Activated CD8-positive, alpha-beta memory T cell treated with anti-CD3 and anti-CD28 coated beads, Interleukin-2, amount 10 ng/mL, durations not matched to agents 7 days and 5 days (primary cell): ENCODE measurements at places on chromosomes 1 and 21.

DNA sequence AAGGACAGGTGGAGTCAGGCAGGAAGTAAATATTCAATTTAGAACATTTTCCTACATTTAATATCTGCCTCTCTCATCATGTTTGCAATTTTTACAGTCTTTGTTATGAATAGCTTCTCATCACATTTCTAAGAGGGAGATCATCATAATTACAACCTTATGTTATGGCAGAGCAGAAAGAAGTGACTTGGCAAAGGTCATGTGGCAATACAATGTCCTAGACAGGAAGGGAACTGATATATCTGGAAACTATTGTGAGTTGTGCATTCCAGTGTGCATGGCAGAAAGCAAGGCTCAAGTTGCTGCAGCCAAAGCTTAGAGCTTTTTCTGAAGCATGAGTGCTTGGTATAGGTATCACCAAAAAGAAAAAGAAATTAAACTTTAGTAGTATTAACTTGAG, 43.8 kb upstream of the PRRX1 start:
- DNase-seq: no peak

DNA sequence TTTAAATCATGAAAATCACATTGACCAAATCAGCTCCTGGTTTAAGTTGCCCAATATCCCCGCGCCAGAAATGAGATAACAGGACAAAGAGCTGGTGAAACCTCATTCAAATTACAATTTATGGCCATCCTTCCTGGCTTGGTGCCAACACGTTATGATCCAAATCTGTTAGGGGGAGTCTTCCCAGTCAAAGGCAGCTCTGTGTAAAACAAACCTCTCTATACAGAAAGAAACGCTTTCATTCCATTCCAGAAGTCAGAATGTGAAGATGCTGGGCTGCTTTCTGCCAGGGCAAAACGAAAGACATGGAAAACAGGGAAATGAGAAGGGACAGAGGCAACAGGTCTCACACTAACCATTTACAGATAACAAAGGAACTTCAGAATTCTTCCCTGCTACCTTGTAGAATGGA, 53.5 kb upstream of the TIAM1 start:
- no peak for DNase-seq

DNA sequence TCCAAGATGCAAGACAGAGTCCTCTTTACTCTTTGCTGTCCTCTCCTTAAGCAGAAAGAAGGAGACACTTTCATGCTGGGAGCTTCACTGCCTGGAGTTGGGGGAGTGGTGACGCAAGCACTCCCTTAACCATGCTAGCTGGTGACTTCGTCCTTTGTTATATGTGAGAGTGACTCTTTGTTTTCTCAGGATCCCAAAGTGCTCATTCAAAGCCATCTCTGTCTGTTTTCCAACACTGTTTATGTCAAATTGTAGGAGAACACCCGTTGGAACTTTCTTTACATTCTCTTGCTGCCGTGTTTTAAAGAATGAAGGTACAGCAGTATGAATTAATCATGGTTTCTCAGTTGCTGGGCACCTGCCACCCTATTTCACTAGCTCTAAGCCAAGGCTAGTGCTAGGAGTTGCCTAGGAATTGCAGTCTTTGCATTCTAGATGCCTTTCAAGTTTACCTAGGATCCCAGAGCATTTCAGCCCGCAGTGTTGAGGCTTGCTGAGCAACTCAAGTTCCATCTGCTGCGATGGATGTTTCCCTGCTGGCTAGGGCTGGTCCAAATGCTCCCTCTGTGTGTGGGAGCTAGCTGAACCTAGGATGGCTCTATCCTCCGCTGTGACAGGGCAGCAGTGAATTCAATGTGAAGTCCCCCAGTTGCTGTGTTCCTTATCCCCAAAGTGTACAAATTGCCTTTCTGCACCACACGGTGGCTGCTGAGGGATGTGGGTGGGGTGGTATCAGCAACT, 82.6 kb upstream of the GPR52 start:
- no peak for DNase-seq

GRCh38 chr1:210582205-210582970, 253.7 kb downstream of the HHAT start:
- no peak for DNase-seq

DNA sequence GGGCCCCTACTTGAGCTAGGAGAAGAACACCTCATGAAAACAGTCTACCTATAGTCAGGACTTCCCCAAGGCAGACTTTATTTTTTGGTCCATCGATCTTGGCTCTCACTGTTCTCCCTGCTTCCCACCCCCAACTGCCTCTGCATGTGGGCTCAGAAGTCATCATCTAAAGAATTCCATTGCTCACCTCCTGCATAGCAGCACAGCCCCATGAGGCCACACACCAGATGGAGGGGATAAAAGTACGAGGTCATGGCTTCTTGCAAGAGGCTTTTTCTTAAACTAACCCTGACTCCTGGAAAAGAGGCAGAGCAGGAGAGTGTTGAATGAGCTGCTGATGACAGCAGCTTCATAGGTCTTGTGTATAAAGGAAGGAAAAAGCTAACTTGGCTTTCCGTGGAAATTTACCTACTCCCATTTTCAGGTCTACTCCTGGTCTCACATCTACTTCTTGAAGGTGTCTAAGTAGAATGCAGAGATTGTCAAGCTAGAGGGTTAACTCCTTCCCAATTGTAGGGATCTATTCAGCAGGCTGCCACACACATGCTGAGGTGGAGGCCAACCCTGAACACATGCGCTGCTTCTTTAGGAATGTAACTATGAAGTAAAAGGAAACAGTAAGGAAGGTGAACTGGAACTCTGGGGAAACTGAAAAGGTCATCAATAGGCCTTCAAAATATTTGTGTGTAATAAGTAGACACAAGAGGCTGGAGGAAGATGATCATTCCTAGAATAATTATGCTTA, 18.7 kb downstream of the WNT2B start:
- DNase-seq: no peak

- DNase-seq: no peak
Measured at GRCh38 chr21:37370152-37371040, 3.8 kb downstream of the DYRK1A start.

- DNase-seq: no peak
Measured at GRCh38 chr1:75470448-75470847, 140.5 kb downstream of the SLC44A5 start.

- DNase-seq: no peak
Measured at GRCh38 chr1:200299571-200299970, 110.3 kb downstream of the ZNF281 start.

DNA sequence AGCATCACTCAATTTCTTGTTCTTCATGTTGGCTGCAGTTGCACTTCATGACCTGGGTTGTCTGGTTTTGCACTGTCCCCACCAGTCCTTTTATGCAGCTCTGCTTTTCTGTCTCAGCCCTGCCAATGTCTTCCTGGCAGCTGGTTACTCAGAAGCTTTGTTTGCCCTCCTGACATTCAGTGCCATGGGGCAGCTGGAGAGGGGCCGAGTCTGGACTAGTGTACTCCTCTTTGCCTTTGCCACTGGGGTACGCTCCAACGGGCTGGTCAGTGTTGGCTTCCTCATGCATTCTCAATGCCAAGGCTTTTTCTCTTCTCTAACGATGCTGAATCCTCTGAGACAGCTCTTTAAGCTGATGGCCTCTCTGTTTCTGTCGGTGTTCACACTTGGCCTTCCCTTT, 6.6 kb downstream of the PIGV start:
- no peak for DNase-seq

DNA sequence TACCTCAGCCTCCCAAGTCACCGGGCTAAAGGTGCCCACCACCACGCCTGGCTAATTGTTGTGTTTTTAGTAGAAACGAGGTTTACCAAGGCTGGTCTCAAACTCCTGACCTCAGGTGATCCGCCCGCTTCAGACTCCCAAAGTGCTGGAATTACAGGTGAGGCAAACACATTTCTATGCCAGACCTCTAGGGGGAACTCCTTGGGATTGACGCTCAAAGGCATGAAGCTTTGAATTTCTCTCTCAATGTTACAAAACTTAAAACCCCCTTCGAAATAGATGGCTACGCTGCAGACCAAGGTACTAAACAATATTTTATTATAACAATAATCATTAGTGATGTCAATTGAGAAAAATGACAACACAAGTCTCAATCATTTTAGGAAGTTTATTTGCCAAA, 330.0 kb downstream of the SETD4 start:
- no peak for DNase-seq

DNA sequence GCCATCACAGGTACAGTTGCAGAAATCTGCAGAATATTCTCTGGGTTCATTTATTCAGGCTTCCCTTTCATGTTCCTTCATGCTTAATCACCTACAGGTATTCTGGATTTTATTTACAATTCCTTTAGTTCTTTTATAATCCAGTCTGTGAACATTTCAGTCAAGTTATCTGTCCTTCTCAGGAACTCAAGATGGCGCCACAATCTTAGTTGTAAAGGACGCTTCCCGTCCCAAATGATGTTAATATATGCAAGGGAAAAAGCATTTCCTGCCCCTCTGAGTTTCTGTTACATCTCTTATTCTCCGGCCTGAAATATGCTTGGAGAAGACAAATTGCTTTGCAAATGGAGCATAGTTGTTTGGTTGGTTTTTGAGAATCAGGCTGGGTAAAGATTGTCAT, 19.3 kb downstream of the F3 start:
- DNase-seq: no peak

- no peak for DNase-seq
Measured at GRCh38 chr1:17168091-17168876, 36.6 kb upstream of the PADI1 start.

DNA sequence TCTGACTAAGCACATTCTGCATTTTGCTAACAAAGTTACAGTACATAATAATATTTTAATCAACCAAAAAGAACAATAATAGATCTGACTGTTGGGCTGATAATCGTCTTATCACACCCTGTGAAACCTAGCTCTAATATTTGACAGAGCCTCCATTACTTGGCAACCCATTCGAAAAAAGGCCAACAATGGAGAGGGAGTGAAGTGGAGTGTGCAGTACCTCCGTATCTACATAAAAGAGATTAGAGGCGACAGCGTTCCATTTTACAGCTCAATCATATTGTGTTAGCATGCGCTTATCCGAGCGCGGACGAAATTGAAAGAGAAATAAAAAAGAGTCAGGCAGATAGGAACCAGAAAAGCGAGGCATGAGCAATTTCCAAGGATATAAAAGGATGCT, 137.3 kb upstream of the USH2A start:
- no peak for DNase-seq

- peak; percentile 61 for DNase-seq
Measured at GRCh38 chr21:44337941-44338895, 972 bp downstream of the CFAP410 start.

DNA sequence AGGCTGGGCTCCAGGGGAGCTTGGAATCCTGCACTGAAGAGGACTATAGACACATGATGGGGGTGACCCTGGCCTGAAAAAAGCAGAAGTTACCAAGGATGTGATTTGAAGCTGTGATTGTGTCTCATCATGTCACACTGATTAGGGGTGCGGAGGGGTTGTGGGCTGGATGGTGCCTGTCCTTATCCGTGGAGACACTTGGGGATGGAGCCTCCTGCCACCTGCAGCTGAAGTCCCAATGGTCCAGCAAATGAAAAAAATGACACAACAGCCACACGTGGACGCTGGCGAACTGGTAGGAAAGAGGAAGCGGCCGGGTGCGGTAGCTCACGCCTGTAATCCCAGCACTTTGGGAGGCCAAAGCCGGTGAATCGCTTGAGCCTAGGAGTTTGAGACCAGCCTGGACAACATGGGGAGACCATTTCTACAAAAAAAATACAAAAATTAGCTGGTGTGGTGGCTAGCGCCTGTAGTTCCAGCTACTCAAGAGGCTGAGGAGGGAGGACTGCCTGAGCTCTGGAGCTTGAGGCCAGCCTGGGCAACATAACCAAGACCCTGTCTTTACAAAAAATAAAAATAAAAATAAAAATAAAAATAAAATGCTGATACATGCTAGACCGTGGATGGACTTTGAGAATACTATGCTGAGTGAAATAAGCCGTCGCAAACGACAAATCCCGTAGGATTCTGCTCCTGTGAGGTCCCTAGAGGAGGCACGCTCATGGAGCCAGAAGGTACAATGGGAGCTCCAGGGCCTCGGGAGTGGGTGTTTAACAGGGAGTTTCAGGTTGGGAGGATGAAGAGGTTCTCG, 838 bp upstream of the IBA57 start:
- DNase-seq: no peak

- no peak for DNase-seq
Measured at GRCh38 chr1:230077436-230078213, 10.6 kb downstream of the GALNT2 start.

GRCh38 chr1:21175670-21176581, 771 bp downstream of the EIF4G3 start:
- DNase-seq: peak; percentile 61

- no peak for DNase-seq
Measured at GRCh38 chr1:59682396-59683080, 132.2 kb upstream of the HOOK1 start.

GRCh38 chr1:246815693-246816270, 91.6 kb downstream of the SCCPDH start:
- DNase-seq: no peak

- DNase-seq: no peak
Measured at GRCh38 chr1:234858722-234859121, 248.7 kb upstream of the IRF2BP2 start.

DNA sequence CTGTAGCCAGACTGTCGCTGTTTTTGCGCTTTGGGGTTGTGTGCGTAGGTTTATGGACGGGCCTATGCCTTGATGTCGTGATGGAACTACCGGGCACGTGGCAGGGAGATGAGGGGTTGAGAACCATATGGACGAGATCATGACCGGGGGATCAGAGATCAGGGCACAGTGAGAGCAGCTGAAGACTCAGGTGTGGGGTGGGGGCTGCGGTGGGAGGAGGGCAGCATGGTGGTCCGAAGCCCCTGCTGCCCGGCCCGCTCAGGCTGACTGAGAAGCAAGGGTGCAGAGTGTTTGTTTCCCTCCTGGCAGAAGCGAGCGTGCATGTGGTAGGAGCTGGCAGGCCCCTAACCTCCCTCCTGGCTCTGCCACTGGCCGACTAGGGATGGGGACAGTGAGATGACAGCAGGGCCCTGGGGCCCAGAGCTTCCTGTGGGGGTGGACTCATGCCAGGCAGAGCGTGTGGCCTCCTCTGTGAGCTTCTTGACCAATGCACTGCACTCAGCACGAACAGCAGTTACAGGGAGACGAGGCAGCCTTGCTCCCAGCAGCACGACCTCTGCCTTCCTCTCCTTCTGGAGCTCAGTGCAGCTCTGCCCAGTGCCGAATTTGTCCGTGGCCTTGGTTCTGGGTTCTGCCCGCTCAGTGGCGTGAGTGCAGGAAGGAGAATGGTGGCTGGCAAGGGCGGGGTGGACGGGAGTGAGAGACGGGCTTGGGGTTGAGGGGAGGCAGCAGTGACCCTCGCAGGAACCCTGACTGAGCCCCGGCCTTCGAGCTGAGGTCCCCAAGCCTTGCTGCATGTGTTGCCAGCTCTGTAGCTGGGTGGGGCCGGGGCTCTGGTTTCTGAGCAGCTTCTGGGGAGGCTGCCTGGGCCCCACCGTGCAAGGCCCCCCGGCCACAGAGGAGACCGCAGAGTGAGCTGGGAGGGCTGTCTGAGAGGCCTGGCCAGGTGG, 22.2 kb upstream of the LRRC3 start:
- DNase-seq: no peak

DNA sequence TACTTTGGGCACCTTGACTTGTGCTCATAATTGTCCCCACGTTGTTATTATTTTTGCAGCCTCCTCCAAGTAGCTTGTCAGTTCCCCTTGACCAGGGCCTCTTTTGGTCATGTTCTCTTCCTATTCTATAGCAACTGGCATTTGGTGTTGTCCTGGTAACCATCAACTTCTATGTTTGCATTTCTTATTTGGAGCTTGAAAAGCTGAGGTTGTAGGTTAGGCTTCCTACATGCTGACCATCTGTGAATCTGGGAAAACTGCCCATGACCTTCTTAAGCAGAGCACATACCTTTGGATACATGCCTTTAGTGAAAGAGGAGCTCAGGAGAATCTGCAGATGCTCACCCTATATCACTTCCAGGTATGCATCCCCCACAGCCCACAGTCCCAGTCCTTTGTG, 160.8 kb downstream of the HHAT start:
- DNase-seq: no peak
